Cerebellum (tissue), 4 donors: ENCODE measurements at places on chromosomes 3 and 15. TPM values are rescaled to one million over a fixed set of nuclear protein-coding genes. Genes with fewer than 3 reads are reported as not detected.

MEF2A gene
- 46.9 TPM for total RNA-seq

GRCh38 chr3:150495563-150496168 lies 50.6 kb downstream of the SERP1 start:
- peak; percentile 47 for DNase-seq

GRCh38 chr3:131772269-131773026 lies 262.4 kb downstream of the CPNE4 start:
- no peak for DNase-seq

GRCh38 chr3:181935915-181936314 lies 224.2 kb downstream of the SOX2 start:
- no peak for DNase-seq

GRCh38 chr3:73559749-73560148 lies 65.0 kb downstream of the PDZRN3 start:
- no peak for DNase-seq

GRCh38 chr3:43699864-43700263 lies 9.1 kb downstream of the ABHD5 start:
- DNase-seq: no peak

- DNase-seq: no peak
These were observed 51.1 kb downstream of the CMTM7 start for GRCh38 chr3:32442766-32443165.

DNA sequence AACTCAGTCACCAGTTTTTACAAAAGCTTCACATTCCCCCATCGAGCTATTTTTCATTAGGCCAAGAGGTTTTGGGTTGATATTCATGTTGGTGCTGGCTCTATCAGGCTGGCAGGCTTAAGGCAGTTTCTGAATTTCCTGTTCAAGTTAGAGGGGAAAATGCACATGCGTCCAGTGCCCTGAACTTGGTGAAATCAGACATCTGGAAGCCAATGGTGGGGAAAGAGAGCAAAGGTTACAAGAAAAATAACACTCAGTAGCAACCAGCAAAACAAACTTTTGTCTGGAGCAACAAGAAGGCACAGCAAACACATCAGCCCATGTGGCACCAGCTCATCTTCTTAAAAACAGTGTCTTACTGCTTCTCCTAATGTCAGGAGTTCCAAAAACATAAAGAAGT lies 155.6 kb upstream of the TSC22D2 start:
- no peak for DNase-seq

DNA sequence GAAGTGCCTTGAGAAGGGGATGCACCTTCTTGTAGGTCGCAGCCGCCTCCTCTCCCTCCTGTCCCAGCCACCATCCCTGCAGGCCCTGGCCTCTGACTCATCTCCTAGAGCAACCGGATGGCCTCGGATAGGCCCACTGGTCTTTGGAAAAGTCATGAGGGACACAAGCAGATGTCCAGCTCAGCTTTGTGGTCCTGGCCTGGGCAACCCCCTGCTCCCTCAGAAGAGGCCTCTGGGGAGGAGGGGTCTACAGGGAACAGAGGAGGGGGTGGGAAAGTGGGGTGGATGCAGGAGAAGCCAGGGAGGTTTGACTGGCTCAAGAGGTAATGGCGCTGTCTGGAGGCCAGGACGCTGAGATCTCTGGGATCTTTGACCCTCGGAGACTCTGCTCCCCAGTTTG lies 259.2 kb upstream of the TLE3 start:
- DNase-seq: no peak

DNA sequence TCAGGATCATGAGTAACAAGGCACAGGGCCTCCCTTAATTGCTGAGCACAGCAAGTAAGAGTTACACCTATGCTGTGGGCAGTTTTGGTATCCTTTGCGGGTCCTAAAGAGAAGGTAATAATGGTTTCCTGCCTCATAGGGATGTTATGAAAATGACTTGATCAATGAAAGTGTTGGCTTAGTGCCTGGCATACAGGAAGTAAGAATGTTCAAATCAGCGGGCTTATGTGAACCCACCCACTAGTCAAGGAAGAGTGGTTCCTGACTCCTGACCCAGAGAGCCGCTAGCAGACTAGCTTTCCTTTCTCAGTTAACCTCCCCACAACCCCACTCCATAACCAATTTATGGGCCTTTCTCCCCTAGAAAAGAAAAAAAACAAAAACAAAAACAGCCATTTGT lies 5.2 kb upstream of the ADAMTS9 start:
- no peak for DNase-seq

DNA sequence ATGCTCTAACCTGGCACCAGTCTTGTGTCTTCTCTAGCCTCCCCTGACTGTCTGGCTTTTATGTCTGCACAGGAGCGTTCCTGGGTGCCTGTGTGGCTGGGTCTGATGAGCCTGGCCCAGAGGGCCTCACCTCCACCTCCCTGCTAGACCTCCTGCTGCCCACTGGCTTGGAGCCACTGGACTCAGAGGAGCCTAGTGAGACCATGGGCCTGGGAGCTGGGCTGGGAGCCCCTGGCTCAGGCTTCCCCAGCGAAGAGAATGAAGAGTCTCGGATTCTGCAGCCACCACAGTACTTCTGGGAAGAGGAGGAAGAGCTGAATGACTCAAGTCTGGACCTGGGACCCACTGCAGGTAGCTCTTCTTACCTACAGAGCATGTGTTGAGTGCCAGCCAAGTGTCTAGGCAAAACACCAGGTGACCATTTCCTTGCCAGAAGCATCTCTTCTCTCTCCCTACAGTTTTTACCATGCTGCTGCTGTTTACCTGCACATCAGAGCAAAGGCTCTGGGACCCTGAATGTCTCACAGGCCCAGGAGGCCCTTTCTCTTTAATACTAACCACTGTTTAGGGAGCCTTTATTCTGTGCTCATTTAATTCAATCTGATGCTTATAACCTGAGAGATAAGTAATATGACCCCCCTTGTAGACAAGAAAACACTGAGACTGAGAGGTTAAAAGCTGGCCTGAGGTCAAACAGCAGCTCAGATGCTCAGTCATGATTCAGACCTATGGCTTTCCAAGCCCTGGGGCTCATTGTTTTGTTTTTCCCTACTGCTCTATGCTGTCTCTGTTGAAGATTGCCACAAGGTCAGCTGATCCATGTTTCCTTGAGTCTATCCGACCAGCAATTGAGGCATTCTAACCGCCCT lies 10.4 kb downstream of the PODXL2 start:
- DNase-seq: peak; percentile 48

DNA sequence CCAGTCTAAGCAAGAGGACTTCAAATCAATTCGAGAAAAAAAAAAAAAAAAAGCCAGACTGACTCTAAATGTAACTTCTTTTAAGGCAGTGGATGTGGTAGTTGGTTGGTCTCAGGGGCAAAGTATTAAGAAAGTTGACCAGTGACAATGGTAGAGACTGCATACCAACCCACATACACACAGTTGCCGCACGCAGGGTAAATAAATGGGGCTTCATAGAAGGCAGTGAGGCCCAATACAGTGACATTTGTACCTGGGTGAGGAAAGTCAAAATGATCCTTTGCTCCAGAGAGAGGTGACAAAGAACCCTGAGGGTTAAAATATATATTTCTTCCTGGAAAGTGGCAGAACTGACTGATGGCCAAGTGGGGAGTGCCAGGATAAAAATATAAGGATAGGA lies 100.8 kb upstream of the MEX3B start:
- no peak for DNase-seq

- no peak for DNase-seq
These were observed 14.7 kb downstream of the TM4SF4 start for GRCh38 chr3:149489060-149489690.

LDHAL6B gene
- not detected for total RNA-seq

GRCh38 chr3:137013951-137014688 lies 56.3 kb downstream of the IL20RB start:
- DNase-seq: peak; percentile 86

GRCh38 chr3:51921081-51921578 lies 18.0 kb upstream of the IQCF1 start:
- DNase-seq: no peak

GRCh38 chr3:126081618-126082361 lies 2.1 kb downstream of the SLC41A3 start:
- DNase-seq: peak; percentile 61

DNA sequence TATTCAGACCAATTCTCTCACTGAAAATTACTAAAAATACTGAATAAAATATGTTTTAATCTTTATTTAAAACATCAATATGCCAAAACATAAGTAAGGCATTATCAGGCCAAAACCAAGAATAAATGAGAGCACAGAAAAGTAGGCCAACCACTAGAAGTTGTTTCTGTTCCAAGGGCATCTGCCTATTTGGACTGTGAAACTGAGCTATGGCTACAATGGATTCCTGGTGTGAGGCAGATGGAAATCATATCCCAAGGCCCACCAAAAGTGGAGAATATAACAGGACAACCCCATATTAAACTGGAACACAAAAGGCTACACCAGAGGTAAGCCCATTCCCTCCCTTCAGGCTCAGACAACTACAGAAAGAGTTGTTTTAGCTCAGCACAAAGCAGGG lies 302.8 kb upstream of the IL12A start:
- peak; percentile 42 for DNase-seq

GUCA1C gene
- not detected for total RNA-seq

GRCh38 chr3:50121072-50122032 lies 32.6 kb downstream of the RBM5 start:
- DNase-seq: peak; percentile 85

DNA sequence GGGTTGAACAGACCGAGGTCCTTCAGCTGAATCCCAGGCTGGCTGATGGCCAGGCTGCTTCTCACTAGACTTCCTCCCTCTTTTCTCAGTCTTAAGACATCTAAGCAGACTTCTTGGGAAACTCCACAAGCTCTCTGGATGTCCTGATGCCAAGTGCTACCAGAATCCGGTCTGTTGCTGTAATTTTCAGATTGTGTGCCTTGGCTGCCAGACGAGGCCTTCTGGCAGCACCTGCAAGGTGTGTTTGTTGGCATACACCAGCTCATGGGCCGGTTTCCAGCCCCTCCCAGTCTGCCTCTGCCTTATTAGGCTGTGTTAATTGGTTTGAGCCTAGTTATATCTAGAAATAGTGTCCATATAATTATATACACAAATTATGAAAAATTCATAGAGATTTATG lies 120.6 kb downstream of the TNIK start:
- DNase-seq: peak; percentile 72

GRCh38 chr3:25471081-25471768 lies 43.2 kb downstream of the RARB start:
- DNase-seq: no peak

FAIM gene
- 14.2 TPM for total RNA-seq

CDHR4 gene
- not detected for total RNA-seq

DNA sequence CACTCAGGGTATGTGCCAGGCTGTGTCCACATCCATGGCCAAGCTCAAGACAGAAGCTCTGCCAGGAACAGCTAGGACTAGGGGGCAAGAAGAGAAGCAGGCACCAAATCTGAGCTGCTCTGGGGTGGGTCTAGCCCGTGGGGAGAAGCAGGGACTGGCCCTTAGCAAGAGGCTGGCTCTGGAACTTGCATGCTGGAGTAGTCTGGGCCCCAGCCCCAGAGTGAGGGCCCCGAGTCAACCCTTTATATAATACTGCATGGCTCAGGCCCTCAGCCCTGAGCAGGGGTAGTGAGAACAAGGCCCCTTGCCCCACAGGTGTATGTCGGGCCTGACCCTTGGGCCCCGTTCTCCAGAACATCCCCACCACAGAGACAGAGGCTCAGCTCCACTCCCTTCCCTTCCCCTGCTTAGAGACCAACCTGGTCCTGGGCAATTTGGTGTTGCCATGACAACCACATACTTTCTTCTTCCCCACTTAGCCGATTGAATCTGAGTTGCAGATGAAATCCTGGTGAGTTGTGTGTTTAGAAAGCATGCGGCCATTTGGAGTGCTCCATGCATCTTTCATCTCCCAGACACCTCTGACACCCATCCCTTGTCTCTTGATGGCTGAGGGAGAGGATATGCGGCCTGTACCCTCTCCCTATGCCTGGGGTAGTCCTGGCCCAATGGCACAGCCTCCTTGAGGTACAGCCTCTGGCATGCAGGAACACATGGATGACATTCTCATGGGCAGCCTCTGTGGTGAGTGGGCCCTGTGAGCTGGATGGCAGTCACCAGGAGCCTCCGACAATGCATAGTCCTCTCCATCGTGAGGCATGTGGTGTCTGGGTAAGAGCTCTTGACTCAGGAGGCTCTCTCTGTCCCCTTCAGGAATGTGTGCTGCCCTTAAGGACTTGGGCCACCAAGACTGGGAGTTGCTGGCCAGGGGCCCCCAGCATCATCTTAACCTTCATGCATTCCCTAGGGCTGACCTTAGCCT lies 29.2 kb upstream of the SFMBT1 start:
- DNase-seq: no peak

DNA sequence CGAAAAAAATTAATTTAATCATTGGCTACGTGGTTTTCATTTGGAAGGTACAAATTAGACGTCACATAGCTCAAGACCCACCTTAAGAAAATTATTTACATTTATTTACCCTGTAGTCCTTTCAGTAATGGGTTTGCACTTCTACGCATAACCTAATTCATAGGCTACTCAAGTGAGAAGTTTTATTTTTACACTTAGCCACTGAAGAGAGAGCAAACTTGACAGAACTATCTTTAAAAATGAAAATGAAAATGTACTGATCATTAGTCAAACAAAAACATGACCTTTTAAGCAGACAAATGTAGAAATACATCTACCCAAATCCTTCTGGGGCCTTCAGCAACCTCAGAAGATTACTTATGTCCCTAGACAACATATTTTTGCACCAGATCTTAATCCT lies 269.4 kb upstream of the TTC14 start:
- no peak for DNase-seq

GRCh38 chr15:65824941-65825544 lies 33.0 kb upstream of the DENND4A start:
- DNase-seq: no peak

- no peak for DNase-seq
These were observed 97.1 kb downstream of the TMEM212 start for GRCh38 chr3:171940151-171940649.

- no peak for DNase-seq
These were observed 115.0 kb downstream of the ISL2 start for GRCh38 chr15:76451540-76451939.

CCDC39 gene
- 0.54 TPM for total RNA-seq

SERPINI2 gene
- 10.1 TPM for total RNA-seq

SLC9A9 gene
- 14.4 TPM for total RNA-seq

LRTM1 gene
- total RNA-seq: not detected

DNA sequence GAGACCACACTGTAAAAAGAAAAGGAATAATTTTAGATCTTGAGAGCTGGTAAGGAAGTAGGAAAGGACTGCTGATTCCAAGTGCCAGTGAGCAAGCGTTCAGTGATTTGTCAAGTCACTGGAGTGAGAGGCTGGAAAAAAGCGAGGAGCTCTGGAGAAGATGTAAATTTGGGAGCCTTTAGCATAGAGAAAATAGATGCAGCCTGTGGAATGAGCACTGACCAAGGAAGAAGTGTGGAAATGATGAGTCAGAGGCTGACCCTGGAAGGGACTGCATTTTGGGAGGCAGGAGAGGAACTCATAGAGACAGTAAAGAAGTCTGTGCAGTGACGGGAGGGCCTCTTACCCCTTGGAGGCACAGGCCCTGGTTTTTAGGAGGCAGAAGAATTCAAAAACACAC lies 17.1 kb upstream of the ABTB1 start:
- no peak for DNase-seq

DNA sequence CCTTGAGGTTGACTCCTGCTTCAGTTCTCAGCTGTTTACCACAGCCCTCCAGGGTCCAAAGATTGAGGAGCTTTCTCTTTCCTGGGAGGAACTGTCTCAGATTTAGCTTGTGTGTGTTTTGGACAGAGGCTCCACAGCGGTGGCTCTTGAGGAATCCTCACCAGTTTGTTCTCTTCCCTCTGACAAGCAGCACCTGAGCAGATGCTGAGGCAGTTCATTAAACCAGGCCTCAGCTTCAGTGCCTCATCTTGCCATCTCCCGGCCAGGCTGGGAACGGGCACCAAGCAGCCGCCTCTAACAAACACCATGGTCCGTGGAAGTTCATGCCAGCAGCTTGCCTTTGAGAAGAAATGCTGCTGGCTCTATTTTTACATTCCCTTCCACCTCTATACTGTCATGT lies 25.8 kb upstream of the TIMP4 start:
- DNase-seq: no peak

SH2D7 gene
- not detected for total RNA-seq
